ENCODE measurements at places on chromosomes 6 and 20.

DNA sequence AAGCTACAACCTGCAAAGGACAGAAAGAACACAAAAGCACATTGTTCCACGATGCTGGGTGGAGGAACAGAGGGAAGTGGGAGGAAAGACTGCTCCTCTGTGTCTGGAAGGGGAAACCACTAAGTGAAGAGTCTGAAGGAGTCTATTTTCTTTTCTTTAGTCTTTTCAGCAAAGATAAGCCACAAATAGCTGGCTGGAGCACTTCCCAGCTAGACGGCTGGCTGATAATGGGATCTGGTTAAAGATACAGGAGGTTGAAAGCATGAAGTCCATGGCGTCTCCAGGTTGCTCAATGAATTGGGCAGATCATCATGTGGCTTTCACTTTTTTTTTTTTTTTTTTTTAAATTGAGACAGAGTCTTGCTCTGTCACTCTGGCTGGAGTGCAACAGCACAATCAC, 154.0 kb upstream of the KCNG1 start:
- no peak for DNase-seq

DNA sequence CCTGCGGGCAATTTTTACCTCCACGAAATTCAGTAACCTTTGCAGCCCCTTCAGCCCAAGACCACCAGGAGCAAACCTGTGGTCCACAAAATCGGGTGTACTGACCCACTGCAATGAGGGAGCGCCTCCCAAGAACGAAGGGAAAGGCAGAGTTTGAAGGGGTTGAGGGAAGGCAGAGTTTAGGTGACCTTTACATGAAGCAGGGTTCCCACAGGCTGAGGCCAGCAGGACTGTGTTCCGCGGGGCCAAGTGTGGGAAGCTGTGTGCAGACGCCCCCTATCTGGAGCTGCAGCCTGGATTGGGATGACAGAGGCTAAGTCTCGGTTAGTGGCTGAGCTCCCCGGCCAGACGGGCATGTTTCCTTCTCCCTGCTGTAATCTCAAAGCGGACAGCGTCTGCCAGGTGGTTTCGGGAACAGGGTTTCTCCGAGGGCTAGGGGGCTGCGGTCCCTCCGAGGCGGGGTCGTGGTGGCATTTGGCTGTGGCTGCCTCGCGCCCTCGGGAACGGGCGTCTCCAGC, 826 bp upstream of the PYGB start:
- DNase-seq = peak; percentile 78

DNA sequence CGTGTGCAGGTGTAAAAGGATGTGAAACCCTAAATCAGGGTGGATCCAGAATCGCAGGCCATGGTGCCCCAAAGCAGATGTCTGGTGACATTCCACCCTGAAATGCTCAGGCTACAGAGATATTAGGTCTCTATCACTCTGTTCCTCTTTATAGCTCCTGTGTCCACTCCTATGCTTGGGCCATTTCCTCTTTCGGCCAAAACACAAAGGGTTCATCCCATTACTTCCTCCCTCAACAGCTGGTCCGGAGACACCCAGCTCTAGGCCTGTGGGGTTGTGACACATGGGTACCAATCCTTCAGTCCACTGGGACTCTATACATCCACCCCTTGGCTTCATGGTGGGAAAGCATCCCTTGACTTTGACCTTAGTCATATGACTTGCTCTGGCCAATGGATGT, 1.7 kb upstream of the SIGLEC1 start:
- DNase-seq = no peak

- no peak for DNase-seq
Observed at GRCh38 chr6:128179876-128180438, 279.1 kb upstream of the THEMIS start.

GRCh38 chr6:143882401-143882930, 18.2 kb downstream of the ZC2HC1B start:
- DNase-seq = no peak

GRCh38 chr6:63899550-63899949, 263.9 kb downstream of the PHF3 start:
- no peak for DNase-seq

Measured in adipocyte (in vitro differentiated cells).